Stimulated activated CD4-positive, alpha-beta T cell treated with anti-CD3 and anti-CD28 coated beads, Interleukin-2, amount 100 ng/mL, for 48 hours (primary cell): ENCODE measurements at places on chromosomes 5 and 9.

- no peak for DNase-seq
Observed at GRCh38 chr9:107838766-107839165, 349.2 kb upstream of the KLF4 start.

DNA sequence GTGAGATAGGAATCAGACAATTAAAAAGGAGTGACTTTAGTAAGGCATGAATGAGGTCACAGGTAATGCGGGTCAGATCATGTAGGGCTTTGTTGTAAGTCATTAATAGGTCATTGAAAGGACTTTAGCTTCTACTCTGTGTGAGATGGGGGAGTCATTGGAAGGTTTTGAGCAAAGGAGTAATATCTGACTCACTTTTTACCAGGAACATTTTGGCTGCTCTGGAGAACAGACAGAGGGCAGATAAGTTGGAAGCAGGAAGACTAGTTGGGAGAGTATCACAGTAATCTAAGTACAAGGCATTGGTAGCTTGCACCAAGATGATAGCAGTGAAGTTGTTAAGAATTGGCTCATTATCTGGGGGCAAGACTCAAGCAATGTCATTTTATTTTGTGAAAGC is 37.4 kb downstream of the KIF2A start:
- no peak for DNase-seq

- no peak for DNase-seq
Observed at GRCh38 chr5:94746731-94747124, 128.3 kb downstream of the SLF1 start.

- DNase-seq: no peak
Observed at GRCh38 chr9:109473329-109473728, 24.8 kb downstream of the PTPN3 start.

DNA sequence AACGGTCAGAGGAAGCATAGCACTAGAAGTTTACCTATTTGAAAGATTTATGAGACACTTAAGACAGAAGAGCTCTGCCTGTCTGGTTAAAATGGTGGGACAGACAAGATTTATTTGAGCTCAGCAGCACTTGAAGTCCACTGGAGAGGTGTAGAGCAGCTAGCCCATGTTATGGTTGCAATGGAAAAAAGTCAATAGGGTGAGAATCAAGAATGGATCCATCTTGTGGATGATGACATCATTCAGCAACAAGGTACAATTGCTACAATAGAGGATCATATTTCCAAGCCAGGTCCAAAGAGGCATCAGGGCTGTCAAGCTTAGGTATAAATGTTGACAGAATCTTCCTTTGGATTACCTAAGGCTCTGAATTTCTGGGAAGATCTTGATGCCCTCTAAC is 21.1 kb upstream of the ZNF131 start:
- no peak for DNase-seq

DNA sequence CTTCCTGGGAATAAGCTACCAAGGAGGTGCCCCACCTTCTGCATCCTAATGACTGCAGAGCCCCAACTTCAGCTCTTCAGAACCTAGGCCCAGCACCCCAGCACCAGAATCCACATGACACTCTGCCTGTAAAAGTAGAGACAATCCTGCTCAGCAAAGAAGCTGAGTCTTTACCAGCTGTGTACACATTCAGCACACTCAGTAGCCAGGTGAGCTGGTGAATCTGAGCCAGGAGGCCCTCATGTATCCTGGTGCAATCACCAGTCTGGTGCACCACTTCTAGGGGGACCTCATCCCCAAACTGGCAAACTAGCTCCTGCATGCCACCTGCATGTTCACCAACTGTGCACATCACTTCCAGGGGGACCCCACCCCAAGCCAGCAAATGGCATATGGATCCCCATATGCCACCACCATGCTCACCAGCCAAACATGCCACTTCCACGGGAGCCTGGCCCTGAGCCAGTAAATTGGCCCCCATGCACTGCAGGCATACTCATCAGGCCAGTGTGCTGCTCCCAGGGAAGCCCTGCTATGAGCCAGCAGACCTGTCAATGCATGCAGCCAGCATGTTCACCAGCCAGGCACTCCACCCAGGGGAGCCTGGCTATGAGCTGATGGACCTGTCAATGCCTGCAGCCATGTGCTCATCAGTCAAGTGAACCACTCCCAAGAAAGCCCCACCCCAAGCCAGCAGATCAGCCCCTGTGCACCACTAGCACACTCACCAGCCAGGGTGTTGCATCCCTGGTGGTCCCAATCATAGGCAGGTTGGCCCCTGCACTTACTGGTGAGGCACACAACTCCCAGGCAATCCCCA is 15.6 kb upstream of the BTNL9 start:
- DNase-seq: no peak

DNA sequence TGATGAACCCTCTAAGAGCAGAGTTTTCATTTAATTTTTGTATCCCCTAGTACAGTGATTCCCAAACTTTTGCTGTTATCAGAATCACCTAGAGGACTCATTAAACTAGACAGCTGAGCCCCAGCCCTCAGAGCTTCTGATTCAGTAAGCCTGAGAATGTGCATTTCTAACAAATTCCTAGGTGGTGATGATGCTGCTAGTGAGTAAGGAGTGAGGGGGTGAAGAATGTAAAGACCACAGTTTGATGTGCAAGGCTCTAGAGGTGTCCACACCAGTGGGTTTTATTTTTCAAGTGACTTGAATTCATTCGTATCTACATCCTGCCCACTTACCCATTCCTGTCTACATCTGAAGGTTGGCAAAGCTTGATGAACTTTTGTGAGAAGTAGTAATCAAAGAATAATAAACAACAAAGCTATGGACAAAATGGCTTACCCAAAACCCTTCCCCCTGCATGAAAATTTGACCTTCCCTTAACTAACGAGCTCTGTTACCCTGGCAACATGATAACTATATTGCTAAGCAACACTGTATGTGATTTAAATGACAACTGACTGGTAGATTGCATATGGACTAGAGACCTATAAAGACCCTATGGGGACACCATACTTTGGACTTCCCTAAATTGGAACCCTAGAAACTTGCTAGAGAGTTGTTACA is 35.2 kb downstream of the DTWD2 start:
- DNase-seq: no peak

GRCh38 chr9:75065510-75065909 is 22.4 kb downstream of the NMRK1 start:
- DNase-seq: no peak

DNA sequence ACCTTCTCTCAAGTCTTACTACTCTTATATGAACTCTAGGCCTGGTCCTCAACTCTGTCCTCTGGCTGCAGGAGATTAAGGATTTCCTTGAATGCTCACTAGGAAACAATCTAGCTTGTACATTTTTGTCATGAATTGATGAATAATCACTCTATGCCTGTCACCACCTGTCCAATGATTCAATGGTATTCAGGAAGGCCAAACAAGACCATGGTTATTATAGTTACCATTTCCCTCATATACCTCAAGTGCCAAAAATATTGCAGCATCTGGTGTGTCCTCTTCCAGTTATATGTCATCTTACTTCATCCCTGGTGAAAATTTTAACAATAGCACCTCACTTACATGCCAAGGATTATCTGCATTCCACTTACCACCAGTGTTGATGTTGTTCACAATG is 179.0 kb upstream of the MOCS2 start:
- DNase-seq: no peak

- DNase-seq: no peak
Observed at GRCh38 chr5:143044265-143044664, 274.1 kb downstream of the ARHGAP26 start.

DNA sequence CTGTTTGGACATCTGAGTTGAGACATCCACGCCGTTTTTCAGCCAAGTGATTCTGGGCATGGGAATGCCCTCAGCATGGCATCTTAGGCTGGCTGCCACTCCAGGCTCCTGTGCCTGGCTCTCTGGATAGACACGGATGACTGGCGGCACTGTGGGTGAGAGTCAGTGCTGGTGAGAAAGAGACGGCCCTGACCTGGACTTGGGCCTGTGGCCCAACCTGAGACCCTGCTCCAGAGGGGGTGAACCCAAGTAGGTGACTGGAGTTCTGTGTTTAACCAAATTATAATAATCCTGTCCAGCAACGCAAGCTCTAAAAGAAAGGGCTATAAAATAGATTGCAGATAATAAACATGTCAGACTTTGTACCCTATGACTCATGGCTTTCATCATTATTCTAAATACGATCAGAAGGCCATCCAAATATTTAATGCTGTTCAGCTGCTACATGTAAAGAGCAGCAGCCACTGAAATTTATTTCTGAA is 173.9 kb downstream of the HSPA4 start:
- DNase-seq: no peak

- no peak for DNase-seq
Observed at GRCh38 chr5:38468978-38469706, 87.3 kb downstream of the LIFR start.

DNA sequence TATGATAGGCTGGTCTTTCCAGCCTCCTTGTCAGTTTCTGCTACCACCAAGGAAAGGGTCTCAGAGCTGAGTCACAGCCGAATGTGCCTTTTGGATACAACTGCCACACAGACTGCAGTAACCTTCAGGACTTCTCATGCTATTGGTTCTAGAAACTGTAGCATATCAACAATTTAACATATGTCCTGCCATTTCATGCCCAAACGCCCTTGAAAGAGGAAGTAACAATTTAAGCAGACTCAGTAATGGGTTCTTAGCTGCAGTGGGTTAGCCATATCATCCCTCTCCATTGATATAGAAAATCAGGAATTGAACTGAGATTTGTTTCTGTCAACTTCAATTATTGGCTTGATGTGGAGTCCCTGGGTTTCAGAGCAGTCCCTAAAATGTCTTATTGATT is 4.1 kb upstream of the CLK4 start:
- no peak for DNase-seq

DNA sequence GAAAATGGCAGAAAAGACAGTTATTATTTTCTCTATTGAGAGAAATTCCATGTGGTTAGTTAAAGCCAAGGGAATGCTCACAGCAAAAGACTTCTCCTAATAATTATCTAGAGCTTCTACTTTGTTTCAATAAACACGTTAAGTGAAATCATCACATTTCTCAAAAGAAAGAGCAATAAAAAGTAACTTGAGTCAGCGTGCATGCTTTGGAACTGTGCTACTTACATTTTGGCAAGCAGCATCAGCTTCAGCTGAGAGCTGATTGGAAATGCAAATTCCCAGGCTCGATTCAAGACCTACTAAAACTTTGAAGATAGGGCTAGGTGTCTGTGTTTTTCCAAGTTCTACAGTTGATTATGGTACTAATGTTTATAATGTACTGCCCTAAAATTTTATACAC is 132.1 kb downstream of the CDH18 start:
- no peak for DNase-seq

DNA sequence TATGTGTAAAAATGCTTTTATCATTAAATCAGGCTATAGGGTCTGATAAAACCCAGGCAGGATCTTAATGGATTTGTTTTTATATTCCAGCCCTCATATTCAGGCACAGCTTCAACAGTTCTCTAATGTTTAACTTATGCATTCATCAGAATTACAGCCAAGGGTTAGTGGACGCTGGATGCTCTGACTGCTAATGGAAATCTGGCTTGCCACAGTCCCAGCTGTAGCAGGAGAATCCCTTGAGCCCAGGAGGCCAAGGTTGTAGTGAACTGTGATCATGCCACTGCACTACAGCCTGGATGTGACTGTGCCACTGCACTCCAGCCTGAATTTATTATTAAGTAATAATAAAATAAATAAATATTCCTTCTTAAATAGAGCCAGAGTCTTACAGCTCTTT is 98.0 kb downstream of the SLC25A46 start:
- no peak for DNase-seq

DNA sequence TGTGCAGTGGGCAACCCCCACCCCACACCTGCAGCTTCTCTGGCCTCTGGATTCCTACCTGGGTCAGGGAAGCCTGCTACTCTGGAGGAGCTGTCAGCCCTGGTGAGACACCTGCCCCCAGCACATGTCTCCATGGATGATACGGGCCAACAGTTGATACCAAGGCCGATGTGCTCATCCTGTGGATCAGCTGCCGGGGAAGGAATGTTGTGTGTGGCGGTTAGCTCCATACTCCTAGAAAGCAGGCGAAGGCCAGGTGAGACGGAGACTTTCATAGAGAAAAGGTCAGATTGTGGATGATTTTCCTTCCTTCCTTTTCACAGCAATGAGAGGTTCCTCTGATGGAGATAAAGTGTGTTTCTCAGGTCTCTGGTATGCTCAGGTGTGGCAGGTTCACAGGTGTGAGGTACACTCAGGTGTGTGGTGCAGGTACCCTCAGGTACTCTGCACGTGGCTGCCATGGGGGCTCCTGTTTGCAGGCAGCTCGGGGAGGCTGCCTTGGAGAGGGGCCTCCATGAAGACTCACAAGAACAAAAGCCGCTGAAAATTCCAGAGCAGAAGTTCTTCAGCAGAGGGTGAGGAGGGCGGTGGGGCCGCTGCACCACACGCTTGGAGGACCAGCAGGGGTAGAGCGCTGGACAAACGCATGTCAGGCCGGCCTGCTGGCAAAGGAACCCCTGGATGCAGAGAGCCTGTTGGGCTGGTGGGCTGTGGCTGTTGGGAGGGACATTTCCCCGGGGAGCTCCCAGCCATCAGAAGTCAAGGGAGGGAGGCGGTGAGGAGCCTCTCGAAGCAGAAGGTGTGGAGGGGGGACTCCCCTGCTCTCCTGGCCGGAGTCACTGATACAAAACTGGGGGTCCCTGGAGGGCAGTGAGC is 5.1 kb upstream of the AHRR start:
- no peak for DNase-seq

DNA sequence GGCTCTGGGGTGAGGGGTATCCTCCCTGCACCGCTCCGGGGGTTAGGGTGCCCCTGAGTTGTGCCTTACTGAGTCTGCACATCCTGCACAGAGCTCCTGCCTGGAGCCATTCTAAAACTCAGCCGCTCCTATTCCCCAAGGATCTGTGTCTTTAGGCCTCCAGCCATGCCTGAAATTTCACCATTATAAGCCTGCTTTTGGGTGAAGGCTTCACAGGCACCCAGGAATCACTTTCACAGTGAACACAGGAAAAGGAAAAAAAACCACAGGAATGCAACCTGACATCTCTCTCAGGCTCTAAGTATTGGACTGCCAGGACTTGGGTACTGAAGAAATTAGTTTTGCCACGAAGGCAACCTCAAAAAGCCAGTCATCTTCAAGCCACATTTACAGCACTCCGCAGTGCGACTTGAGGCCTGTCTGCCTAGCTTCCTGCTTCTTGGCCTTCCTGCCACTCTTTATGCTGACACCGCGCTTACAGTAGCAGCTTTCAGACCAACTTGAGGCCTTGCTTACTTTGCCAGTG is 30.9 kb downstream of the GALNT10 start:
- peak; percentile 39 for DNase-seq

DNA sequence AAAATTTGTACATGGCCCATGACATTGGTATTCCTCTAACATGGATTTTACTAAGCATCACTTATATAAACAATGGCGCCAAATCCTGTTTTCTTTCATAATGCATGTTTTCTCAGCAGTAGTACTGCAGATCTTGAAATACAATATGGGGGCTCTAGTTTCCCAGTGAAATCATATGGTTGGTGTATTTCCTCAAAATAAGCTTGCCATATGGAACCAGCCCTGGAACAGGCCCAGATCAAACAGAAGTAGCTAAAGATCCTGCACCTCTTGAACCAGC is 163.9 kb downstream of the ZNF608 start:
- DNase-seq: no peak

DNA sequence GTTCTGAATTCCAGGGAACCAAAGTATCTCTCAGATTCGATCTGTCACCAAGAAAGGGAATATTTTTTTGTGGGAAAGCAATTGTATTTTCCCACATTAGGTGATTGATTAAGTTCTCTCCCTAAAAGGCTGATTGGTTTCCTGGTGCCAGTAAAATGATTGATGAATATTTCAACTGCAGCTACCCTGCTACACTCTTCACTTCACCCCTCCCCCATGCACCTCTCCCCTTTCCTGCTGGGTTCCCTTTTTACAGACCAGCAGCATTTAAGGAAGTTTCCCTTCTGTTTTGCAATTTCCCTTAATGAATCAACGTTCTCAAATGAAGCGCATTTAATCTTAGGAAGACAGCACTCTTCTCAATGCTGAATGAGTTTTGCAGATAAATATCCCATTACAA is 13.1 kb downstream of the NR6A1 start:
- DNase-seq: no peak
